Activated CD4-positive, alpha-beta T cell treated with anti-CD3 and anti-CD28 coated beads, Interleukin-2, amount 10 ng/mL, durations not matched to agents 24 days and 14 days (primary cell): ENCODE measurements at places on chromosomes 16 and 17. TPM values are rescaled to one million over a fixed set of nuclear protein-coding genes. Genes with fewer than 3 reads are reported as not detected.

Gene KCNJ2
- total RNA-seq: not detected in 2 replicates

Gene ACSM2A
- 0.17 TPM in 1 of 2 replicates, not detected in the other for total RNA-seq

Gene KIF1C
- total RNA-seq: 62.3 TPM in 2 replicates

Gene RNF222
- not detected in 2 replicates for total RNA-seq

- no peak overlapping the region for H3K27ac ChIP-seq
- peaks cover 19% of the 10 kb centered on the region for H3K4me1 ChIP-seq
- no peak for DNase-seq
- H3K36me3 ChIP-seq: no peaks in the 10 kb centered on the region
Observed at GRCh38 chr16:66484453-66485213, 57.5 kb downstream of the BEAN1 start.

DNA sequence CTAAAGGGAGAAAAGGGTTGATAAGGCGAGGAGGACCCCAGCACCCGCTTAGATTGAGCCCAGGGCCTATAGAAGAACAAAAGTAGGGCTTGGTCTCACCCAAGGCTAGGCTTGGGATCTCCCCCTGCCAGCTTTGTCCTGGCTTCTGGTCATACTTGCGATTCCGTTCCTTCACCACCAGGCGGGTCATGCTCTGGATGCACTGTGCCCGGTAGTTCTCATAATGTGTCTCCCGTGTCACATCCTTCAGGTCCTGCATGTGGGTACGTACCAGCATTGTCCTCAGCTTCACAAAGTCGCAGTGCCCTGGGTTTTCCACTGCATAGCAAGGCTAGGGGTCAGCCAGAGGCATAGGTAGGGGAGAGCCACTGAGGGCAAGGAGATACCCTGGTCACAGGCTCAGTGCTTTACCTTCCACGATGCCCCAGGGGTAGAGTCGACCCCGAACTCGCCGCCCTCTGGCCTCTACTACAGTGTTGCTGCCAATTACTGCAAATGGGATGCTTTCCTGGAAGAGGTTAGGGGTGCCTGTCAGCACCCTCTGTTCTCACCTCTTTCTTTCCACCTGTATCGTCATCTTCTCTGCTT lies 6.5 kb upstream of the MTMR4 start:
- H3K27ac ChIP-seq: no peak overlapping the region
- H3K4me3 ChIP-seq: no peak overlapping the region
- peak; percentile 66 for DNase-seq

DNA sequence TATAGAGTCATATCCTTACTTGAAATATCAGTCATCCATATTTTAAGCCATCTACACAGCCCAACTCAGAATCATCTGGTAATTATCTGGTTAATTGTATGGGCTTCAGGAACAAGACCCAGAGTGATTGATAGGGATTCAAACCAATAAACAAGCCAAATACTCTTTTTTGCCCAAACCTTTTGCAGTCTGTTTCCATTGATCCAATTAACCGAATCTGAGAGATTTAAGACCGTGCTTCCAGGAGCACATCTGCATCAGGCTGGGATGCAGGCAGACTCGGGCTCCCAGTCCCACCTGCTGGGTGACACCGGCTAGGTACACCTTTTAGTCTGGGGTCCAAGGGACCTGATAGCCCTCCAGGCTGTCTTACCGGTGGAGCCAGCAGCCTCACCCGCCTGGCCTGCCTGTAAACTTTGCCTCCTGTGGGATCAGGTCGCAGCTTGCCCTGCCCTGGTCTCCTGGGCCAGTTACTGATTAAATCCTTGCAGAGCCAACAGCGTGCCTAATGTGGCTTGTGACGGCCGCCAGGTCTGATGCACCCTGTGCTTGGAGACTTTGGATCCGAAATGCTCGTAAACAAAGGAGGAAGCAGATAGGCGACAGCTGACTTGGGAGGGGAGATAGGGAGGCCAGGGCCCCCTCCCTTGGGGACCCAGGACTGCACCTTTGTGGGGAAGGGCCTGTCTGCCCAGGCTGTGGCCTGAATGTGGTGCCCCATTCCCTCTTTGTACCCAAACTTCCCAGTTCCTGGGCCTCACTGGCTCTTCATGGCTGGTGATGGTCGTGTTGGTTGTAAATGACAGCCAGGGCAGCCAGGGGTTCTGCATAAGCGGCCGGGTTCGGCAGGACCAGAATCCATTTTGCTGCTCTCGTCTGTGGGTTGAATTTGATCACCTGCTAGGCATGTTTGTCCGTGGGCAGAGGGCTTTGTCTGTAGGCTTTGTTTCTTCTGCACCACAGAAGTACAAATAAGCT lies 3.8 kb downstream of the CMIP start:
- peaks cover 66% of the 10 kb centered on the region for H3K4me1 ChIP-seq
- H3K27ac ChIP-seq: no peak overlapping the region
- peaks cover 16% of the 10 kb centered on the region for H3K36me3 ChIP-seq
- peaks cover 3% of the 10 kb centered on the region for H3K27me3 ChIP-seq
- no peak for DNase-seq
- H3K4me3 ChIP-seq: peak overlapping the region; percentile 37

DNA sequence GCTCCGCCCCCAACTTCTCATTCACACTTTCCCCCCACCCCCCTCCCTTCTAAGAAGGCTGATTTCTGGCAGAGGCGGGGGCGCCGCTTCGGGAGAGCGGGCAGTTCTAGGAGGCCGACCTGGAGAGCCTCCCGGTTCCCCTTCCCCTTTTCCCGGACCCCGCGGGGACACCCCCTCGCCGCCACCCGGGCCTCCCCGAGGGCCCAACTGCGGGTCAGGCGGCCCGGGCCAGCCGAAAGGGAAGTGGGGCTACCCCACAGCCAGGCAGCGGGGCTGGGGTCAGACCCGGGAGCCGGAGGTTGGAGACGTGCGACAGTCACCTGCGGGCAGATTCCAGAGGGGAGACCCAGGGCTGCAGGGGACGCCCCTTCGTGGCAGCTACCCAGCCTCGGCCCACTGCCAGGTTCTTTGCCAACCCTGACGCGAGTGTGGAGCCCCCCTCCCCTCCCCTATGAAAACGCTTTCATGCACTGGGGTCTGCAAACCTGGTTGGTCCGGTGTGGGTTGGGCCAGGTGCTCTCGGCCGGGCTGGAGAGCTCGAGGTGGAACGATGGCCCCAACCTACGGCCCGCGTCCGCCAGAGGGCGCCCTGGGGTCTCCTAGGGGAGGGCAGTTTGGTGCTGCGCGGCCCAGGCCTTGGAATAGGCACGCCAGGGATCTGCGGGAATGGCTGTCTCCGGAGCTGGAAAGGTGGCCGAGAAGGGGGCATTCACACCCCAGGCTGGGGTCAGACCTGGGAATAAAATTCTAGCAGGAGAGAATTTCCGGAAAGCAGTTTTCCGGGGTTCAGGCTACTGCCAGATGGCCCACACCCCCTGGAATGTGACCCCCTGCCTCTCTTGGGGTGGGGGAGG lies 721 bp upstream of the SOCS3 start:
- H3K4me1 ChIP-seq: peaks cover 39% of the 10 kb centered on the region
- DNase-seq: peak; percentile 98
- no peaks in the 10 kb centered on the region for H3K27me3 ChIP-seq
- H3K36me3 ChIP-seq: peaks cover 34% of the 10 kb centered on the region

DNA sequence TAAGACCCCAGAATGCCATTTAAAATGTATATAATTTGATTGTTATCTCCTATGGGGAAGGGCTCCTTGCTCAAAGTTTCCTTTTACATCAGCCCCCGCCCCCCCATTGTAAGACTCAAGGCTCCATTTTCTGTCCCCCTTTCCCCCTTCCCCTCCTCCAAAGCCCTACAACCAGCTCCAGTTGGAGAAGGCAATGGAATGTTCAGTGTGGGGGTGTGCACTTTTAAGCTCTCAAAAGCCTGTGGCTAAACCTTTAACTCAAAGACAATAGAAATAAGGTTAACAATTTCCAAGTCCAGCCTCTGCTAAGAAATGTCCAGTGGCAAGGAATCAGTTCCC lies 114.7 kb downstream of the NOG start:
- no peaks in the 10 kb centered on the region for H3K4me1 ChIP-seq
- no peak overlapping the region for H3K27ac ChIP-seq
- no peak overlapping the region for H3K4me3 ChIP-seq
- H3K36me3 ChIP-seq: no peaks in the 10 kb centered on the region
- DNase-seq: no peak

DNA sequence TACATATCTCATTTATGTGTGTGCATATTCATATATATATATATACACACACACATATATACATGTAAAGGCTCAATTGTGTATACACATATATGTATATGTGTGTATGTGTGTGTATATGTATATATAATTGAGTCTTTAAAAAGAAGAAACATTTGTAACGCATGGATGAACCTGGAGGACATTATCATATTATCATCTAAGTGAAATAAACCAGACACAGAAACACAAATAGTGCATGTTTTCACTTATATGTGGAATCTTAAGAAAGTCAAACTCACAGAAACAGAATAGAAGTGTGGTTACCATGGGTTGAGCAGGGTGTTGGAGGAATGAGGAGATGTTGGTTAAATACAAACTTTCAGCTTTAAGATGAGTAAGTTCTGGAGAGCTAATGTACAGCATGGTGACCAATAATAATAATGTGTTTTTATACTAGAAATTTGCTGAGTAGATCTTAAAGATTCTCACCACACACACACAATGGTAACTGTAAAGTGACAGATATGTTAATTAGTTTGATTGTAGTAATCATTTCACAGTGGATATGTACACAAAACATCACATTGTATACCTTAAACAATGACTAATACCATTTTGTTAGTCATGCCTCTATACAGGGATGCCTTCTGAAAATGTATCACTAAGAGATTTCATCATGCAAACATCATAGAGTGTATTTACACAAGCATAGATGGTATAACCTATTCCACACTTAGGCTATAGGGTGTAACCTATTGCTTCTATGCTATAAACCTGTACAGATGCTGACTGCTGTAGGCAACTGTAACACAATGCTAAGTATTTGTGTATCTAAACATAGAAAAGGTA lies 132.6 kb upstream of the CACNG5 start:
- no peak for DNase-seq
- peaks cover 14% of the 10 kb centered on the region for H3K4me1 ChIP-seq
- H3K4me3 ChIP-seq: no peak overlapping the region
- no peaks in the 10 kb centered on the region for H3K27me3 ChIP-seq
- peak overlapping the region; percentile 54 for H3K27ac ChIP-seq
- peaks cover 53% of the 10 kb centered on the region for H3K36me3 ChIP-seq

DNA sequence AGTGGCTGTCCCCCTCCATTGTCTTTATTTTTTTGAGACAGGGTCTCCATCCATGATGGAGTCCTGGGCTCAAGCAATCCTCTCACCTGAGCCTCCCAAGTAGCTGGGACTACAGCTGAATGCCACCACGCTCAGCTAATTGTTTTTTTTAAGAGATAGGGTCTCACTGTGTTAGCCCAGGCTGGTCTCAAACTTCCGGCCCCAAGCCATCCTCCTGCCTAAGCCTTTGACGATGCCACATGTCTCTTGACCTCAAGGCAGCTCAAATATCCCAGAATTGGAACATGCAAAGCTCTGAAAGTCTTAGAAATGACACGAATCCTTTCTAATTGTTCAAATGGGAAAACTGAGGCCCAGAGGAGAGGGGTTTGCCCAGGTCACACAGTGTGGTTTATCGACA lies 75.4 kb upstream of the ZNF423 start:
- H3K4me3 ChIP-seq: no peak overlapping the region
- no peak for DNase-seq
- no peaks in the 10 kb centered on the region for H3K4me1 ChIP-seq
- peaks cover 5% of the 10 kb centered on the region for H3K27me3 ChIP-seq
- no peaks in the 10 kb centered on the region for H3K36me3 ChIP-seq
- H3K27ac ChIP-seq: no peak overlapping the region

- peak overlapping the region; percentile 3 for H3K4me3 ChIP-seq
- H3K27ac ChIP-seq: peak overlapping the region; percentile 74
- H3K4me1 ChIP-seq: peaks cover 78% of the 10 kb centered on the region
- H3K36me3 ChIP-seq: peaks cover 43% of the 10 kb centered on the region
Observed at GRCh38 chr17:40548982-40549685, 16.1 kb downstream of the CCR7 start.

GRCh38 chr17:14330492-14330962 lies 29.6 kb downstream of the HS3ST3B1 start:
- no peak overlapping the region for H3K4me3 ChIP-seq
- no peaks in the 10 kb centered on the region for H3K27me3 ChIP-seq
- peaks cover 26% of the 10 kb centered on the region for H3K36me3 ChIP-seq
- no peak for DNase-seq
- H3K27ac ChIP-seq: no peak overlapping the region

GRCh38 chr17:57666201-57666870 lies 78.8 kb downstream of the CCDC182 start:
- H3K4me1 ChIP-seq: peaks cover 5% of the 10 kb centered on the region
- H3K27me3 ChIP-seq: no peaks in the 10 kb centered on the region
- H3K4me3 ChIP-seq: no peak overlapping the region
- no peak overlapping the region for H3K27ac ChIP-seq
- peaks cover 1% of the 10 kb centered on the region for H3K36me3 ChIP-seq

DNA sequence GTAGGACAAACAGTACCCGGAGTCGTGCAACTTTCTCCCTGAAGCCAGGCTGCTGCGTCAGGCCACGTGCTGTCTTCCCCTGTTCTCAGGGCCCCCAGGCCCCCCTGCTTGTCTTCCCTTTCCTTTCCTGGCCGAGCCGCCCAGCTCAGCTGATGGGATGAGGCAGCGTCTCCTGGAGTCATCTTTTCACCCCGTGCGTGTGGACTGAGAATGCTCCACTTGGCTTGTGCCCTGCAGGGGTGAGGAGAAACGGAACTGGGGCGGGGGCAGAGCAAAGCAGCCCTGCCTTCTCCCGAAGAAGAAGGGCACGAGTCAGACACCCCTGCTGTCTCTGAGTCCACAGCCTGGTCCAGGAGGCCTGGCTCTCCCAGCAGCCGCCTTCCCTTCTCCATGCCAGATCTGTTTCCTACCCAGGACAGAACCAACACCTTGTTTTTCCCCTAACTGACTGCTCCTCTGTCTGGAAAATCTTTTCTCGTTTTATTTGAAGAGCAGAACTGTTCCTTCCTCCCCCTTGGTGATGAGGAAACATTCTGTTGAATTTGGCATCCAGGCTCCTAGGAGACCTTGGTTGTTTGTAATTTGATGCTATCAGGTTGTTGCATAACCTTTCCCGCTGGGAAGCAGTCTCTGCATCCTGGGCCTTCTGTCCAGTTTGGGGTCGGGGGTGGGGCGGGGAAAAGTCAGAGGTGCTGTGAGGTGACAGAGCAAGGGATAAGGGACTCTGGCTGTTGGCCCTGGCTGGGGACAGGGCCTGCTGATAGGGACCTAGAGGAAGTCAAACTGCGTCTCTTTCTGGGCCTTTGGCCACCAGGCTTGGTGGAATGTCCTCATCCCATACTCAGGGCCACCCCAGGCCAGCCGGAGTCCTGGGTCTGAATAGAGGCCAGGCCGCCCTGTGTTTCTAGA lies 78.8 kb downstream of the WIPI1 start:
- H3K27ac ChIP-seq: no peak overlapping the region
- no peak overlapping the region for H3K4me3 ChIP-seq
- no peaks in the 10 kb centered on the region for H3K27me3 ChIP-seq
- peaks cover 11% of the 10 kb centered on the region for H3K4me1 ChIP-seq

GRCh38 chr16:24257958-24258357 lies 1.8 kb downstream of the CACNG3 start:
- H3K36me3 ChIP-seq: no peaks in the 10 kb centered on the region
- peaks cover 41% of the 10 kb centered on the region for H3K27me3 ChIP-seq
- H3K4me3 ChIP-seq: no peak overlapping the region
- no peak overlapping the region for H3K27ac ChIP-seq

DNA sequence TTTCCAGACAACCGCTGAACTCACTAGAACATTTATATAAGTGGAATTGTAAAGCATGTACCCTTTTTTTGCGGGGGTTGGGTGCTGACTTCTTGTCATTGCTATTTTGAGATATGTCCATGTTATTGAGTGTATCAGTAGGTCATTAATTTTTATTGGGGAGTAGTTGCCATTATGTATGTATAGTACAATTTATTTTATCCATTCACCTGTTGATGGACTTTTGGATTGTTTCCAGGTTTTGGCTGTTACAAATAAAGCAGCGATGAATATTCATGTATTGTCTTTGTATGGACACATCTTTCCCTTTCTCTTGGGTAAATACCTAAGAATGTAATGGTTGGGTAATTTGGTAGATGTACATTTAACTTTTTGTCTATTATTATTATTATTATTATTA lies 12.7 kb downstream of the NFATC3 start:
- H3K27me3 ChIP-seq: no peaks in the 10 kb centered on the region
- no peak for DNase-seq
- no peak overlapping the region for H3K4me3 ChIP-seq
- peaks cover 26% of the 10 kb centered on the region for H3K36me3 ChIP-seq
